ENCODE measurements at places on chromosomes 2 and 18. TPM values are rescaled to one million over a fixed set of nuclear protein-coding genes. Genes with fewer than 3 reads are reported as not detected.

The MYO1B gene
- total RNA-seq, result 14.1 TPM

GRCh38 chr2:8090748-8091700 lies 590.8 kb upstream of the ID2 start:
- H3K27ac ChIP-seq, result no peak overlapping the region
- DNase-seq, result peak; percentile 82
- no peaks in the 10 kb centered on the region for H3K4me1 ChIP-seq
- no peaks in the 10 kb centered on the region for H3K36me3 ChIP-seq
- no peak overlapping the region for H3K4me3 ChIP-seq

DNA sequence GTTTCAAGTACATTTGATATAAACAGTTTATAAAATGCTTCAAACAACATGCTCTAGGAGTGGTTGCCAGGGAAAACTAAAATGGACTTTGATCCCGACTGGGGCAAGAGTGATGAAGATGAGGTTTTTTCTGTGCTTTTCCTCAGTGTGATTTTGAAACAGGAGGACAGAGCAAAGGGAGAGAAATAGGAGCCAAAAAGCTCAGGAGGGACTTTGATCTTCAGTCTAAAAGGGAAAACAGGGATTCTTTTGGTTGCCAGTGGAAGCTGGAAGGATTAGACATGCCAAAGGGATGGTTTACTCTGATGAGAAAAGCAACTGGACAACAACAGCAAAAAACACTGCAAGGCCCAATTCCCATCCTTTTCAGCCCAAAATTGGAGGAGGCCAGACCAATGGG lies 95.5 kb downstream of the LTBP1 start:
- DNase-seq, result no peak
- no peaks in the 10 kb centered on the region for H3K36me3 ChIP-seq
- H3K4me3 ChIP-seq, result no peak overlapping the region
- H3K4me1 ChIP-seq, result no peaks in the 10 kb centered on the region

The FHOD3 gene
- 32.9 TPM for total RNA-seq

The LRRTM4 gene
- total RNA-seq, result not detected

DNA sequence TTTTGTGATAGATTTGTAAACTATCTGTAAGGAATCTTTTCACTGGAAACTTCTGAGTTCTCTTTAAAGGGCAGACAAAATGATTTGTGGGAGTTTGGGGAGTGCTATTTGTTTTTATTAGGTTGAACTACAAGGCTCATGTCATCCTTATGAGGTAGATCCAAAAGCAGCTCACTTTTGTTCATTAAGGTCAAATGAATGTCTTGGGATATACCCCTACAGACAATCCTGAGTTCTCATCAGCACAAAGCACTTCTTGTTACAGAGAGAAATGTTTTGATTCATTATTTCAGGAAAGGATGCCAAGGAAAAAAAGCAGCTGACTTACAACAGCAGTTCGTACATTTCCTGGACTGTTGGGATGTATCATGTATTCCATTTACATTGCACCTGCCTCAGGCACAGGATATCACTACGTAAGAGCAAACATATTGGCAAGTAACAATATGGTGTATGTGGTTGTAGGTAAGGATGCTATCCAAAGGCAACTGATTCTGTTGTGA lies 68.9 kb downstream of the DCC start:
- H3K36me3 ChIP-seq, result no peaks in the 10 kb centered on the region
- H3K4me1 ChIP-seq, result no peaks in the 10 kb centered on the region
- no peak for DNase-seq
- no peak overlapping the region for H3K4me3 ChIP-seq
- no peak overlapping the region for H3K27ac ChIP-seq
- no peaks in the 10 kb centered on the region for H3K27me3 ChIP-seq

GRCh38 chr2:152562198-152562884 lies 154.9 kb downstream of the PRPF40A start:
- no peak overlapping the region for H3K27ac ChIP-seq
- H3K27me3 ChIP-seq, result no peaks in the 10 kb centered on the region
- no peak for DNase-seq
- H3K4me3 ChIP-seq, result no peak overlapping the region
- H3K36me3 ChIP-seq, result peaks cover 7% of the 10 kb centered on the region

GRCh38 chr2:219944866-219945265 lies 317.4 kb downstream of the SLC4A3 start:
- H3K4me3 ChIP-seq, result no peak overlapping the region
- DNase-seq, result no peak
- H3K27me3 ChIP-seq, result peaks cover 2% of the 10 kb centered on the region

DNA sequence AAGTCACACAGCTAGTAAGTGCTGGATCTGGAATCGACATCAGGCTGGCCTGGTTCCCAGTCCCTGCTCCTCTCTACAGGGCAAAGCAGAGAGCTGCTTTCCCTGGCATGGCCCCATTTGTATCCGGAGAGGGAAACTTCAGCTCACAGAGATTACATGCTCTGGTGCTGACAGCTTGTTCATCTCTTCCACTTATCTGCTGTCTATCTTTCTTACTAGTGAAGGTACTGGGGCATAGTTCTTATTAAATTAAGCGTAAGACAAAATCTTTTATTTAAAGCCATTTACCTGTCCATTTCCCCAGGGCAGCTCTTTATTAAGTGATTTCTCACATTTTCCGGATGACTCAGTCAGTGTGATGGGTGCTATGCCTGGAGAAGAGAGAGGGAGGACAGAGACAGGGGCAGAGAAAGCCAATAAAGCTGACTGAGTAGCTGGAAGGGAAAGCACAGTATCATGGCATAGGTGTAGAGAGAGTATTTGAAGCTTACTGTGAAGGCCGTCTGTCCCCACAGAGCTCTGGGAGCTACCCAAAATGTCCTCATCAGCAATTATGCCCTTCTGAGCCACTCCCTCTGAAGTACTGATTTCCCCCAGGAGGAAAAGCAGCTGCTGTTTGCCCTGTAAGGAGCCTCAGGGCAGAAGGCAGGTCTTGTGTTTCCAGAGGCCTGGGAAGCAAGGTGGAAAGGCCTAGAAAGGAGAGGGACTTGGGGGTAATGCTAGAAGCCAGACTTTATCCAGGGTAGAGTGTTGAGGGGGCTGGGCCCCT lies 44.1 kb upstream of the EPAS1 start:
- H3K27me3 ChIP-seq, result no peaks in the 10 kb centered on the region
- peaks cover 13% of the 10 kb centered on the region for H3K4me1 ChIP-seq
- no peak overlapping the region for H3K27ac ChIP-seq

- peaks cover 5% of the 10 kb centered on the region for H3K27me3 ChIP-seq
- H3K4me3 ChIP-seq, result no peak overlapping the region
- no peak for DNase-seq
- peaks cover 1% of the 10 kb centered on the region for H3K4me1 ChIP-seq
- H3K36me3 ChIP-seq, result no peaks in the 10 kb centered on the region
Observed at GRCh38 chr2:44922776-44923175, 18.7 kb upstream of the SIX3 start.

GRCh38 chr18:42412896-42413295 lies 457.9 kb downstream of the PIK3C3 start:
- no peak for DNase-seq
- no peaks in the 10 kb centered on the region for H3K27me3 ChIP-seq
- H3K4me3 ChIP-seq, result no peak overlapping the region
- no peaks in the 10 kb centered on the region for H3K4me1 ChIP-seq
- no peak overlapping the region for H3K27ac ChIP-seq

The ASB18 gene
- total RNA-seq, result 2.1 TPM

DNA sequence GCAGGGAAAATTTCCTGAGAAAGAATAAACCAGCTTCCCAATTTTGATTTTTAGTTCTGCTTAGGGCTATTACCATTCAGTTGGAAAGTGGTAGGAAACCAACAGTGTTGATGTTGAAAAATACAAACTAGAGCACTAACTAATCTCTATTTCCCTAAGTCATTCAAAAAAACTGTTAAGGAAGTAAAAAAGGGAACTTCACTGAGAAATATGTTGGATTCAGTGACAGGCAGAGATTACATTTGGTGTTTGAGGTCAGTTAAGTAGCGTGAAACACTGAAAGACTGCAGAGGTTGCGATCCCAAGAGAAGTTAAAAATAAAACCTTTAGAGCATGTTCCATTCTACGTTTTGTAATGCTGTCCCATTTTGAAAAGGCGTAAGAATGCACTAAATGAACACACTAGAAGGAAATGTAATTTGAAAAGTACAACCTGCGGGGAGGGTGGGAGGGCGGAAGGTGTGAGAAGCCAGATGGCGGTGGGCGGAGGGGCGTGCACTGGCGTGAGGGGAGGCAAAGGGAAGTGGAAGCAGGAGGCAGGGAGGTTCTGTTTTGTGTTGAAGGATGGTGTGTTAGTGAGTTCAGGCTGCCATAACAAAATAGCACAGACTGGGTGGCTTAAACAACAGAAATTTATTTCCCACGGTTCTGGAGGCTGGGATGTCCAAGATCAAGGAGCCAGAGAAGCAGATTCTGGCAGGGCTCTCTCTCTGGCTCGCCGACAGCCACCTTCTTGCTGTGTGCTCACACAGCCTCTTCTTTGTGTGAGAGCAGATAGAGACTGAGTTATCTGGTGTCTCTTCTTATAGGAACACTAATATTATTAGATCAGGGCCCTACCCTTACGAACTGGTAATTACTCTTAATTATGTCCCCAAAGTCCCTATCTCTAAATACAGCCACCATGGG lies 94.3 kb upstream of the KCTD1 start:
- no peak overlapping the region for H3K4me3 ChIP-seq
- no peaks in the 10 kb centered on the region for H3K36me3 ChIP-seq
- H3K27me3 ChIP-seq, result no peaks in the 10 kb centered on the region
- no peaks in the 10 kb centered on the region for H3K4me1 ChIP-seq

GRCh38 chr2:105328281-105329196 lies 996 bp downstream of the TGFBRAP1 start:
- H3K27ac ChIP-seq, result peak overlapping the region; percentile 87
- H3K4me3 ChIP-seq, result peak overlapping the region; percentile 71
- no peaks in the 10 kb centered on the region for H3K36me3 ChIP-seq
- H3K4me1 ChIP-seq, result peaks cover 27% of the 10 kb centered on the region
- H3K27me3 ChIP-seq, result no peaks in the 10 kb centered on the region
- peak; percentile 61 for DNase-seq

GRCh38 chr2:108587621-108588020 lies 53.4 kb downstream of the LIMS1 start:
- no peaks in the 10 kb centered on the region for H3K27me3 ChIP-seq
- DNase-seq, result peak; percentile 44
- peak overlapping the region; percentile 23 for H3K4me3 ChIP-seq
- H3K27ac ChIP-seq, result peak overlapping the region; percentile 79

DNA sequence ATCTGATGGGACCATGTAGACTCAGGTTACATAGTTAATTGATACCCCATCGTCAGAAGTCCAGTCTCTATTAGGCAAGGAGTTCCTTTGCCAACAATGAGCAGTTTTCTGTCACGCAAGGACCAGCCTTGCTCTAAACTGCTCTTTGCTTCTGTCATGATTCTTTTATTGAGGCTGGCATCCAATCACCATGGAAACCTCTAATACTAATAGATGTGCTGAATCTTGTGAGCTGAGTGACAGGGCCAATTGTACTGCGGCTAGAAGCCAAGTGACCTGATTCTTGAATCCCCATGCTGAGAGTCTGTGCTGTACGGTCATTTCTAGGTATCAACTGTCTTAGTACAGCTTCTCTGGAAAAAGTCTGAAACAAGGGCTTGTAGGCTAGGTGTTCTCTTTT lies 395.6 kb downstream of the RND3 start:
- no peaks in the 10 kb centered on the region for H3K4me1 ChIP-seq
- H3K27ac ChIP-seq, result no peak overlapping the region
- H3K4me3 ChIP-seq, result no peak overlapping the region
- no peak for DNase-seq

DNA sequence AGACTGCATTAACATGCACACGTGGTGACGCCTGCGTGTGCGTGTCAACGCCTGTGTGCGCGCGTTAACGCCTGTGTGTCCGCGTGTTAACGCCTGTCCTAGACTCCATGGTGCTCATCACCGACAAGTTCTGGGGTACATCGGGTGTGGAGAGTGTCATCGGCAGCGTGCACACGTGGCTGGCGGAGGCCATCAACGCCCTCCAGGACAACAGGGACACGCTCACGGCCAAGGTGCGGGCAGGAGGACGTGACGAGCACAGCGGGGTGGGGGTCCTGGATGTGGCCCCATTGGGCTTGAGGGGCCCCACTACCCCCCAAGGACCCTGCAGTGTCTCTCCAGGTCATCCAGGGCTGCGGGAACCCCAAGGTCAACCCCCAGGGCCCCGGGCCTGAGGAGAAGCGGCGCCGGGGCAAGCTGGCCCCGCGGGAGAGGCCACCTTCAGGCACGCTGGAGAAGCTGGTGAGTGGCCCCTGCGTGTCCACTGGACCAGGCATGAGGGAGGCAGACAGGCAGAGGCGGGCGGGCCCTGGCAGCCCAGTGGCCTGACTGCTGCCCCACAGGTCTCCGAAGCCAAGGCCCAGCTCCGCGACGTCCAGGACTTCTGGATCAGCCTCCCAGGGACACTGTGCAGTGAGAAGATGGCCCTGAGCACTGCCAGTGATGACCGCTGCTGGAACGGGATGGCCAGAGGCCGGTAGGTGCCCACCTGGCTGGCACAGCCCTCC lies 29.2 kb downstream of the GPC1 start:
- H3K36me3 ChIP-seq, result peaks cover 52% of the 10 kb centered on the region
- H3K4me1 ChIP-seq, result no peaks in the 10 kb centered on the region
- peak; percentile 39 for DNase-seq
- H3K4me3 ChIP-seq, result no peak overlapping the region
- no peak overlapping the region for H3K27ac ChIP-seq

The GLS gene
- total RNA-seq, result 30.2 TPM

The TEX44 gene
- not detected for total RNA-seq

DNA sequence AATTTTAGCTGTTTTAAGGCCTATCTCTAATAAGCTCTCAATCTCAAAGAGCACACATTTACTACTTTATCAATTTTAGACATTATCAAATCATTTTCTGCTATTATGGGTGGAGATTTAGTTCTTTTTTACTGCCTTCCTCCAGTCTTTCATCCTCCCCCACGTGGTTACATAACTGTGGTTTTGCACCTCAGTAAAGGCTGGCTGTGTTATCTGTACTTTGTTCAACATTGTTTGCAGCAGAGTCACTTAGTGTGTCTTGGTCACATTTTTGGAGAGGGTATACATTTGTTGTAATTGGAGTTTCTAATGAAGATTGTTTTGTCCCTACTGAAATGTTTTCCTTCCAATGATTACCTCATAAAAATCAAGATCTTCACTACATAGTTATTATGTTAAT lies 549.6 kb upstream of the CELF4 start:
- no peaks in the 10 kb centered on the region for H3K36me3 ChIP-seq
- DNase-seq, result no peak
- H3K27ac ChIP-seq, result no peak overlapping the region
- H3K4me3 ChIP-seq, result no peak overlapping the region
- H3K27me3 ChIP-seq, result no peaks in the 10 kb centered on the region

The SULT1C2 gene
- total RNA-seq, result 0.13 TPM

DNA sequence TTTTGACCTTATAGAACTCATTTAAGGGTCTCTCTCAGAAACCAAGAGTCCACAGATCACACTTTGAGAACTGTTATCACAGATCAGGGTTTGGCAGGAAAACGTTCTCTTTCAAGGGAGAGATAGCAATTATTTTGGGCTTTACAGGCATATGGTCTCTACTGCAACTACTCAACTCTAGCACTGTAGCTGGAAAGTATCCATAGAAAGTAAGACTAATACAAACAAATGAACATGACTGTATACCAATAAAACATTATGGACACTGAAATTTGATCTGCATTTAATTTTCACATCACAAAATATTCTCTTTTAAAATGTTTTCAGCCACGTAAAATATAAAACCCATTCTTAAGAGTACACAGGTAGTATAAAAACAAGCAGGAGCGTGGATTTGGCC lies 100.5 kb downstream of the TRIP12 start:
- peaks cover 5% of the 10 kb centered on the region for H3K36me3 ChIP-seq
- DNase-seq, result no peak
- H3K4me1 ChIP-seq, result no peaks in the 10 kb centered on the region
- H3K27me3 ChIP-seq, result no peaks in the 10 kb centered on the region
- no peak overlapping the region for H3K27ac ChIP-seq
- H3K4me3 ChIP-seq, result no peak overlapping the region

Measured in psoas muscle (tissue), 8 donors.